Psoas muscle (tissue), 8 donors: ENCODE measurements at places on chromosomes 12 and 14.

DNA sequence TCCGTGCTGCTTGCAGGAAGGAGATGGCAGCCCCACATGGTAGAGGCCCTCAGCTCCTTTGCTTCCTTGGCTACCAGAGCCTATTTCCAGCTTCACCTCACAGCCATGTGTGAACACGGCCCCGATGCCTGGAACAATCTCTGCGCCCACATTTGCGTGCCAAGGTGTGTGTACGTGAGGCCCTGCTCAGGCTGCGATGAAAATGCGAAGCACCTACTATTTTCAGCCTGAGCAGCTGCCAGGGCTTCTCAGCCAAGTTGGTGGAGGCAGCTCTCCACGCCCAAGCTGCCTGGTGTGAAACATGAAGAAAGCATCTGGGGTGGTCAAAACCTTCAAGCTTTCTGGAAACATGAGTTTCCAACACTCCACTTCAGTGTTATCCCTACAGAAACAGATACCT, 177.8 kb upstream of the EGLN3 start:
- peak overlapping the region; percentile 85 for H3K27ac ChIP-seq
- peak; percentile 19 for DNase-seq
- H3K27me3 ChIP-seq, result no peaks in the 10 kb centered on the region
- no peak overlapping the region for H3K4me3 ChIP-seq

DNA sequence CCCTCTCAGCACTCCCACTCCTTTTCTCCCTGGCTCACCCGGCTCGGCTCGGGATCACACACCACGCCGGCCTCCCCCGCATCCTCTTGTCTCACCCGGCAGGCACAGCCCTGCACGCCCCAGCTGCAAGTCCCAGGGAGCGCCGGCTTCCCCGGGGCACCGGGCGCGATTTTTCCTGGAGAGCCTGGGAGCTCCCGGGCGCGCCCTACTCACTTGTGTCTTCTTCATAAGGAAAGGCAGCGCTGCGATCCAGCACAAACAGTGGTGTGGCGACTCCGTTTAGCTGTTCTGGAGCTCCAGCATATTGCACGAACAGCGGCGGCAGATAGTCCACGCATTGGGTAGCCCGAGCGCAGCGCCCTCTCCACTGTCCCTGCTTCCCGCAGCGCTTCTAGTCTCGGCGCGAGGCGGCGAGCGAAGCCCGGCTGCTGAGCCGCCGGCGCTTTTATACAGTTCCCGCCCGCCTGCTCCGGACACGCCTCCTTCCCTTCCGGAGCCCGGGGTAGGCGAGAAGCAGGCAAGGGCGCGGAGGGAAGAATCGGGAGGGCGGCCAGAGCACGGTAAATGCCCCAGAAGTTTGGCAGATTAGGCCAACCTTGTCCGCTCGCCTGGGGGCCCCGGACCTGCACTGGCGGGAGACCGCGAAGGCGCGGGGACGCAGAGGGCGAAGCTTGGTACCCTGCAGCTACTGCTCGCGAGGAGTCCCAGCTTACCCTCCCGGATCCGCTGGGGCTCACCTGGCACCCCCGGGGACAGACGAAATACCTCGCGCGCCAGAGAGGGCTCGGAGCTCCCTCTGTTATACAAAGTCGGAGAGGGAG, at the start of gene KITLG:
KITLG (minus strand) TSS at position 421 of the 821 bp plus-strand sequence; CDS start at position 228, 193 bp downstream.
- peak within 1 kb of the TSS; percentile 72 for H3K27ac ChIP-seq
- H3K36me3 ChIP-seq, result no peaks in the 10 kb centered on the region
- no peaks in the 10 kb centered on the region for H3K27me3 ChIP-seq
- H3K4me1 ChIP-seq, result peaks cover 4% of the 10 kb centered on the region
- peak within 1 kb of the TSS; percentile 87 for H3K4me3 ChIP-seq
- DNase-seq, result peak; percentile 88

GRCh38 chr12:27505761-27506160, 18.2 kb upstream of the PPFIBP1 start:
- H3K27ac ChIP-seq, result no peak overlapping the region
- H3K4me3 ChIP-seq, result no peak overlapping the region
- no peaks in the 10 kb centered on the region for H3K27me3 ChIP-seq
- DNase-seq, result no peak

DNA sequence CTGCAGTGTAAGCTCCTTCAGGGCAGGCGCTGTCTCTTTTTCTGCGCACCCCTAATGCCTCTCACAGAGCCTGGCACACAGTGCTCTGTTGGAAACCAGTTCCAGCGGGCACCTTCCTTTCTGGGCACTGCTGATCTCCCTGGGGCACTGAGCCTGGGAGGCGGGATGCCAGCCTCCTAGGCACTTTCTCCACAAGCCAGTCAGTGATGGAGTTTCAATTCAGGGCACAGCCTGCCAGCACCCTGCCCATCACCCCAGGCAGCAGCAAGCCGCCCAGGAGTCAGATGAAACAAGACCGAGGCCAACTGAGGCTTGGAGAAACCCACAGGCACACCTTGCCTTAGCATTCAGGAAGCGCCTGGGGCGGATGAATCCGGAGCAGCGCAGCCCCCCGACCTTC, 5.7 kb upstream of the CTDSP2 start:
- peak overlapping the region; percentile 100 for H3K27ac ChIP-seq
- H3K27me3 ChIP-seq, result no peaks in the 10 kb centered on the region
- DNase-seq, result peak; percentile 84
- H3K4me1 ChIP-seq, result peaks cover 52% of the 10 kb centered on the region
- no peaks in the 10 kb centered on the region for H3K36me3 ChIP-seq
- peak overlapping the region; percentile 65 for H3K4me3 ChIP-seq

- H3K27ac ChIP-seq, result no peak overlapping the region
- H3K36me3 ChIP-seq, result no peaks in the 10 kb centered on the region
- DNase-seq, result no peak
- H3K27me3 ChIP-seq, result no peaks in the 10 kb centered on the region
- H3K4me3 ChIP-seq, result no peak overlapping the region
These were observed 1315.2 kb downstream of the LRFN5 start for GRCh38 chr14:42921901-42922300.

- DNase-seq, result no peak
- no peaks in the 10 kb centered on the region for H3K27me3 ChIP-seq
- H3K36me3 ChIP-seq, result no peaks in the 10 kb centered on the region
- no peak overlapping the region for H3K27ac ChIP-seq
- no peak overlapping the region for H3K4me3 ChIP-seq
These were observed 72.5 kb downstream of the TRAF3 start for GRCh38 chr14:102849526-102850379.

- DNase-seq, result no peak
- H3K27me3 ChIP-seq, result no peaks in the 10 kb centered on the region
- H3K4me1 ChIP-seq, result no peaks in the 10 kb centered on the region
- peaks cover 9% of the 10 kb centered on the region for H3K36me3 ChIP-seq
These were observed 61.1 kb downstream of the RPS6KA5 start for GRCh38 chr14:90999299-90999698.

DNA sequence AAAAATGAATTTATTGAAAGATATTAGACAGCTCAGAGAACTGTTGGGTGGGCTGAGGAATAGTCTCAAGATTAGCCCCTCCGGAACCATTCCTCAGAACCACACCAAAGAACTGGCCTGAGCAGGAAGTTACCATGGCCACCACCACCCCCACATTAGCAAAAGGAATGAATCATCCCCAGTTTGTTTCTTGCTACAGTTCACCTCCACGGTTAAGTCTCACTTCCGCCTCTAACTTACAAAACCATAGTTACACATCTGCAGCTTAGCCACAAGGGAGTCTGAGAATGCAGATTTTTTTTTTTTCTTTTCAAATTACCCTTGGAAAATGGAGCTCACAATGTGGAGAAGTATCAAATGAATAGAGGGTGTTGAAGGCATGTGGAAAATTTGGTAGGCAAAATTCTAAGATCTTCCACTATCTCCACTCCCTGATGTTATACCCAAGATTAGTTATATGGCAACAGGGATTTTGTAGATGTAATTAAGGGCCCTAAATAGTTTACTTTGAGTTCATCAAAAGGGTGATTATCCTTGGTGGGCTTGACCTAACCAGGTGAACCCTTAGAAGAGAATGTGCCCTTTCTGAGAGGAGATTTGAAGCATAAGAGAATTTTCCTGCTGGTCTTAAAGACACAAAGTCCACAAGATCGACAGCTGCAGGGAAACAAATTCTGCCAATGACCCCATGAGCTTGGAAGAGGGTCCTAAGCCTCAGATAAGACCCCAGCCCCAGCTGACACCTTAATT, 129.8 kb upstream of the KRR1 start:
- H3K4me3 ChIP-seq, result no peak overlapping the region
- no peak overlapping the region for H3K27ac ChIP-seq
- H3K27me3 ChIP-seq, result no peaks in the 10 kb centered on the region
- H3K4me1 ChIP-seq, result no peaks in the 10 kb centered on the region
- DNase-seq, result no peak
- no peaks in the 10 kb centered on the region for H3K36me3 ChIP-seq

- no peaks in the 10 kb centered on the region for H3K36me3 ChIP-seq
- H3K27ac ChIP-seq, result no peak overlapping the region
- no peak for DNase-seq
- no peaks in the 10 kb centered on the region for H3K4me1 ChIP-seq
These were observed 80.8 kb downstream of the IFNG start for GRCh38 chr12:68078737-68079136.

GRCh38 chr12:9869307-9870161, at the start of gene CLEC2B:
Gene CLEC2B, minus strand, starts transcription at chr12:9869354.
- H3K27ac ChIP-seq, result peak within 1 kb of the TSS; percentile 86
- peak within 1 kb of the TSS; percentile 71 for H3K4me3 ChIP-seq
- no peaks in the 10 kb centered on the region for H3K27me3 ChIP-seq
- H3K36me3 ChIP-seq, result no peaks in the 10 kb centered on the region
- peaks cover 13% of the 10 kb centered on the region for H3K4me1 ChIP-seq

DNA sequence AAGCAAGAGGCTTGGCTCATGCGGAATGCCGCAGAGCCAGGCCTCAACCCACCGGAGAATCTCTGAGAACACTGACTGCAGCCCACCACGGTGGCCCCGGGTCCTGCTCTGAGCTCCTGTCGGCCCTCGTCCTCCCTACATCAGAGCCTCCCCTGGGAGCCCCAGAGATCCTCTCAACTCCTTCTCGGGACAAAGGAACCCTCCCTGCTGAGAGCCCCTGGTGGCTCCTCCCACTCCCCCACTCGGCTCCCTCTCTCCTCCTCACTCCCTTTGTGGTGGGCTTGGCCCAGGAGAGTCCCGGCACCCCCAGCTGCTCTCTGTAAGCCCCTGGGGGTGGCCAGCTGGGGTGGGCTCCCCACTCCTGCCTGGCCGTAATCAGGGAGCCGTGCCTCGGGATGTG, 11.1 kb upstream of the INF2 start:
- peak overlapping the region; percentile 86 for H3K27ac ChIP-seq
- H3K4me3 ChIP-seq, result peak overlapping the region; percentile 70
- H3K27me3 ChIP-seq, result no peaks in the 10 kb centered on the region
- peak; percentile 59 for DNase-seq

DNA sequence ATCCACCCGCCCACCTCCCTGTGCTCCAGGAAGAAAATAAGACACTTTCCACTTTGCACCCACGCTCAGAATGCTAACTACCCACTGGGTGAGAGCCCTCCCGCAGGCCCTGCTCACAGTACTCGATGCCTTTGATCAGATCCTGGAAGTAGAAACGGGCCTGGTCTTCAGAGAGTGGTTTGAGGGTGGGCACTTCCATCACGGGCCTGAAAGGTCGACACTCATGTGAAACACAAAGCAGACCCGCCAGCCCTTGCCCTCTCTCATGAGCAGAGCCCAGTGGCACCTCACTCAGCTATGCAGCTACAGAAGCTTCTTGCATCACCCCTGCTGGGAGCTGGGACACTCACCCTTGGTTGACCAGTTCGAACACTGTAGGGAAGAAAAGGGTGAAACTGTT, 41.1 kb downstream of the CAMKK2 start:
- H3K27ac ChIP-seq, result no peak overlapping the region
- no peaks in the 10 kb centered on the region for H3K27me3 ChIP-seq
- H3K36me3 ChIP-seq, result peaks cover 90% of the 10 kb centered on the region
- H3K4me1 ChIP-seq, result no peaks in the 10 kb centered on the region
- no peak overlapping the region for H3K4me3 ChIP-seq

DNA sequence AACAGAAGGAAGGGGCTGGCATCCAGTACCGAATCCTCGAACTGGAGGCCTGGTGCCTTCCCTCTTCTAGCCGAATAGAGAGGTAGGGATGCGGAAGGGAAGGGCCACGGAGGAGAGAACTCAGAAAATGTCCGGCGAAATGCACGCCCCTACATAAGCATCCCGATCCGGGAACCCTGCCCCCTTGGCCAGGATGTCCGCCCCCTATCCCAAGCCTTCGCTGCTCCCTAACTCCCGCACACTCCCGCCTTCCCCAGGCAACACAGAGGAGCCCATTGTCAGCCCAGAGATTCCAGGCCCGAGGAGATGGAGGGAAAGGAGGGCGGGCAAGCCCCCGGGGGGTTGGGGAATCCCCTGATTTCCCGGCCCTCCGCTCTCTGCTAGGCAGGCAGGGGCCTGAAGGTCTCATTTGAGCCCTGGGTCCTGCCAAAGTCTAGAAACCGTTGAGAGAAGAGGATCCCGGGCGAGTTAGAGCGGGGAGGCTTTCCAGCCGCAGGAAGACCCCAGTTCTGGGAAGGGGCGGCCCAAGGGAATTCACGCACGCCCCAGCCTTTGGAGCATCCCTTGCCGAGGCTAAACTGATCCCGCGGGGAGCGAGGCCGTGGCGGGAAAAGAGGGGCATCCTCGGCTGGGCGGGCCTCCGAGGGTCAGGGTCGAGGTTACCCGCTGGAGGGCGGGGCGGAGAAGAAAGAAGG, 569 bp upstream of the ARHGEF40 start:
- H3K27me3 ChIP-seq, result no peaks in the 10 kb centered on the region
- peaks cover 18% of the 10 kb centered on the region for H3K36me3 ChIP-seq
- H3K4me1 ChIP-seq, result peaks cover 18% of the 10 kb centered on the region
- peak overlapping the region; percentile 84 for H3K27ac ChIP-seq
- H3K4me3 ChIP-seq, result peak overlapping the region; percentile 83

- no peak for DNase-seq
- H3K27me3 ChIP-seq, result peaks cover 3% of the 10 kb centered on the region
- no peaks in the 10 kb centered on the region for H3K4me1 ChIP-seq
These were observed 30.3 kb downstream of the SCN8A start for GRCh38 chr12:51621156-51621922.

- no peak for DNase-seq
- peak overlapping the region; percentile 31 for H3K27ac ChIP-seq
- no peak overlapping the region for H3K4me3 ChIP-seq
- H3K4me1 ChIP-seq, result peaks cover 8% of the 10 kb centered on the region
- H3K36me3 ChIP-seq, result no peaks in the 10 kb centered on the region
- H3K27me3 ChIP-seq, result no peaks in the 10 kb centered on the region
These were observed 61.5 kb downstream of the SPATS2 start for GRCh38 chr12:49428793-49429192.

DNA sequence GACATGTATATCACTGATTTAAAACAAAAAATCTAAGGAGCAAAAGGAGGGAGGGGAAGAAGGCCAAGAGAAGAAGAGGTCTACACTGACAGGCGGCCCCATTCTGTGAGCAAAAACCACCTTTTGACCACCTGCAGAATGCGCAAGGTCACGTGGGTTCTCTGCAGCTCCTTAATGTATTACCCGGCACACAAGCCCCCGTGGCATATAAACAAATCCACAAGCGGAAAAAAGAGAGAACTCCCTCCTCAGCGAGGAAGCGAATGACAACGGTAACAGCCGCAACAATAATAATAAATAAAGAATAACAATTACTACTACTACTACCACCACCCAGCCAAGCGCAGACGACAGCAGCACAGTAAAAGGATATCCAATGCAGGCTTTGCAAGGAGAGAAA, 1.3 kb downstream of the KSR2 start:
- H3K27ac ChIP-seq, result no peak overlapping the region
- no peaks in the 10 kb centered on the region for H3K4me1 ChIP-seq
- no peak for DNase-seq
- H3K4me3 ChIP-seq, result no peak overlapping the region
- H3K27me3 ChIP-seq, result peaks cover 16% of the 10 kb centered on the region
